H1 (cell line): ENCODE measurements at places on chromosomes 12 and 14. TPM values are rescaled to one million over a fixed set of nuclear protein-coding genes. Genes with fewer than 3 reads are reported as not detected.

- peaks cover 7% of the 10 kb centered on the region; the same call in 1 of the 2 replicates for H3K36me3 ChIP-seq
- no peak overlapping the region for H3K27ac ChIP-seq
- H3K4me1 ChIP-seq: no peaks in the 10 kb centered on the region
- no peak overlapping the region for H3K4me3 ChIP-seq
Observed at GRCh38 chr14:72952171-72952570, 25.9 kb downstream of the DCAF4 start.

DNA sequence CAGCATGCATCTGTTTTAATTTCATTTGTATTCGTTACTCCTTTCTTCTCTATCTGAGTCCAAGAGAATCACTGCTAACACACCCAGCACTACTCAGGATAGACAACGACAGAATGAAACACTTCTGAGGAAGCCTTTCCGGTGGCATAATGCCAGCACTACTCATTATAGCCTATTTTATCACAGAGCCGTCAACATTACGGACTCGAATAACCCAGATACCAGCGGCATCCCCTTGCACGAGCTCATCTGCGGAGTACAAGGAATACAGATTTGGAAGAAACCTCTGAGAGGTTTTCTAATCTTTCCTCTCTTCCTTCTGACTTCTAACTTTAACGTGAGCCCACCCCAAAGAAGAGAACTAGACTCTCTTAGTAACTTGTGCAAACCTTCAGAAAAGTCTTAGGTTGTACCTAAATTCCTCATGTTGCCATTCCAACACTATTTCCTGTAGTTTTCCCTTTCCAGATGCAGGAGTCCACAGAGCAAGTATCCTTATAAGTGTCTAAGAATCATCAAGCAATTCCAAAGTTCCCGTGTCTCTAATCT lies 248.1 kb downstream of the APAF1 start:
- H3K4me1 ChIP-seq: peaks cover 3% of the 10 kb centered on the region; the same call in 1 of the 2 replicates
- H3K4me3 ChIP-seq: peak overlapping the region; percentile 54; the same call in 1 of the 2 replicates
- H3K27ac ChIP-seq: no peak overlapping the region
- H3K27me3 ChIP-seq: peaks cover 33% of the 10 kb centered on the region

DNA sequence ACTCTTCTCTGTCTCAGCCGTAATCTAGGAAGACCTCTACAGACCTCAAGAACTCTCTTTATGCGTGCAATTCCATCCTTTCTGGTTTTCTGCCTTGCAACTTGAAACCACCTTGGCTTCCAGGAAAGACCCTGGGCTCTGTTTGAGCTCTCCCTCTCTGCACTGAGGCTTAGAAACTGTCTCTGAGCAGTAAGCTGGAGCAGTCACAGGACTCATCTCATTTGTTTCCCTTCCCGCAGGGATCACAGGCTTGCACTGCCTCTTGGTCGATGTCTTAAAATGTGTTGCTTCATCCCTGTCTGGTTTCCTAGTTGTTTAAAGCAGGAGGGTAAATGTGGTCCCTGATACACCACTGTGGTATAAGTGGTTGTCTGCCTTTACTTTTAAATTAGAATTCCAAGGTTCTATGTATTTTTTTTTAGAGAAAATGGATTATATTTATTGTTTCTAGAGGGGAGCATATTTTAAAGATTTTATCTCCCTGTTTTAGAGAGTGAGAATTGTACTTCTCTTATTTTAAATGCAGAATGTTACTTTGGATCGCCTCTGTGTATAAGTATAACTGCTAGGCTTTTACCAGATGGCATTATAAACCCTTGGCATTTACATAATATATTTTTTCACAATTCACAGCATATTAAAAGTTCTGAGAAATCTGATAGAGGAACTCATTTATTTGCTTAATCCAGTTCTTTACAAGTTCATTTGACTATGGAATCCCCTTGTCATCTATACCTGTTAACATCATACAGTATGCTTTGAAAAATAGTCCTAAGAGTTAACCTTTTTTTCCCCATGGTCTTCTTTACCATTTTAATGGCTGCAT lies 26.4 kb downstream of the EID3 start:
- no peak overlapping the region for H3K27ac ChIP-seq
- peaks cover 27% of the 10 kb centered on the region for H3K36me3 ChIP-seq
- no peaks in the 10 kb centered on the region for H3K4me1 ChIP-seq
- H3K27me3 ChIP-seq: no peaks in the 10 kb centered on the region
- no peak overlapping the region for H3K4me3 ChIP-seq
- DNase-seq: no peak

DNA sequence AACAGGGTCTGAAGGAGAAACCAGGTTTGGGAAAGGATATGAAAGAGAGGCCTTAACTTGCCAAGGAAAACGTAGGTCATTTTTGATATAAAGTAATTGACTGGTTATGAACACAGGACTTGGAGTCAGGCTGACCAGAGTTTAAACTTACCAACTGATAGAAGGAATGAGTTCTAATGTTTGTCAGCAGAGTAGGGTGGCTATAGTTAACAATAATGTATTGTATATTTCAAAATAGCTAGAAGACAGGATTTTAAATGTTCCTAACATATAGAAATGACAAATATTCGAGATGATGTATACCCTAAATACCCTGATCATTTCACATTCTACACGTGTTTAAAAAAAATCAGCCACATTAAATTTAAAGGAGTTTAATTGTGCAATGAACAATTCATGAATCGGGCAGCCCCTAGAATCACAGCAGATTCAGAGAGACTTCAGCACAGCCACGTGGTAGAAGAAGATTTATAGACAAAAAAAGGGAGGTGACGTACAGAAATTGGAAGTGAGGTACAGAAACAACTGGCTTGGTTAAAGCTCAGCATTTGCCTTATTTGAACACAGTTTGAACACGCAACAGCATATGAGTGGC lies 52.5 kb upstream of the PLEKHG7 start:
- no peak overlapping the region for H3K4me3 ChIP-seq
- no peaks in the 10 kb centered on the region for H3K36me3 ChIP-seq
- H3K27ac ChIP-seq: no peak overlapping the region
- DNase-seq: no peak

The CCDC60 gene
- polyA plus RNA-seq: 0.05 and 0.06 TPM in 2 replicates
